ENCODE measurements at places on chromosomes 12 and 14.

- DNase-seq = no peak
Observed at GRCh38 chr14:28999656-29000055, 233.1 kb downstream of the FOXG1 start.

GRCh38 chr14:35989736-35990135 is 163.6 kb downstream of the BRMS1L start:
- DNase-seq = no peak

GRCh38 chr14:65428691-65429090 is 16.2 kb downstream of the FUT8 start:
- DNase-seq = no peak

GRCh38 chr12:84911271-84912197 is 1.1 kb downstream of the SLC6A15 start:
- no peak for DNase-seq

DNA sequence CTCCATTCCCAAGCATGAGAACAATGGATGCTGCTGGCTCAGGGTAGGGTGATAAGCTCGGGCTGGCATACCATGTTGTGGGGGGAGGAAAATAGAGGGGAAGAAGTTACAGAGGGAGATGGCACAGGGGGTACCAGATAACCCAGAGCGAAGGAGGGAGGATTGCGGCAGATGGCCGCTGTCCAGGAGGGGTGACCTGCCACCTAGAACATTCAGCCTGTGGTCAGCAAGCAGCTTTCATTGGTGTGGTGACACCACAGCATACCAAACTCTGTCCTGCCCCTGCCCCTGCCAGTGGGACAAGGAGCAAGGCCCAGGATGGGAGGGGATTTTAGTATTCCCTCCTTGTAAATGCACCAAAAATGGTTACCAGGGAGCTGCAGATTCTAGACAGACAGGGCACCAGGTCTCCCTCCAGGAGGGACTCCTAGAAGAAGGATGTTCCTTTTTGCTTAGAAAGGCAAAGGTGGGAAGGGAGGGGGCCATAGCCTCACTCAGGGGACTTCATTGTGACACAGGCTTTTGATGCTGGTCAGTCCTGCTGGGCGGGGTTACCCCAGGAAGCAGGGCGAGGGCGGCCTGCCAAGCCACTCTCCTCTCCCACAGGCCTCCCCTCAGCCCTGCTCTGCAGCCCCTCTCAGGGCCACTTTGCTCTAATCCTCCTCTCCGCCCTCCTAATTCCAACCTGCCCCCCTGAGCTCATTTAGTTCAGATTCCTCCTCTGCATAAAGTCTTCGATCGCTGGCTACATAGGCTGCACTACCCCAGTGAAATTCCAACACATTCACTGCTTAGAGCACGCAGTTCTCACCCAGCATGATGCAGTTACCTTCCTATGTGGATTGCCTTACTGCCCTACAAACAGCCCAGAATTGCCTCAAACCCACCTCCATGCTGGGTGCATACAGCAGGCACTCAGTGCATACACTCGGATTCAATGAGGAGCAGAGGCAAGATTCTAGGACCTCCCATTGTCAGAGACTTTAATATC is 36.0 kb upstream of the PLEKHG6 start:
- DNase-seq = no peak

DNA sequence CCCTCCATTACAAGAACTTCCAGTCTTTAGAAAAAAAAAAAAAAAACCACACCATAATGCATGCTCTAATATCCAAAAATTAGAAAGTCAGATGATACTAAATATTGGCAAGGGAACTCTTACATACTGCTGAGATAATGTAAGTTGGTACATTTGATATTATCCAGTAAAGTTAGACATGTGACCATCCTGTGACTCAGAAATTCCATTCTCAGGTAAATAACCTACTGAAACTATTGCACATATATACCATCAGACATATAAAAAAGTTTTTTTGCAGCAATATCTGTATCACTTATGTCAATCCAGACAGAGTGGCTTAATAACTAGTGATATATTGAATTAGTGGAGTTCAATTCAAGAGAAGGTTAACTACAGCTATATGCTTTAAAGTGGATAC is 63.5 kb downstream of the KITLG start:
- no peak for DNase-seq

DNA sequence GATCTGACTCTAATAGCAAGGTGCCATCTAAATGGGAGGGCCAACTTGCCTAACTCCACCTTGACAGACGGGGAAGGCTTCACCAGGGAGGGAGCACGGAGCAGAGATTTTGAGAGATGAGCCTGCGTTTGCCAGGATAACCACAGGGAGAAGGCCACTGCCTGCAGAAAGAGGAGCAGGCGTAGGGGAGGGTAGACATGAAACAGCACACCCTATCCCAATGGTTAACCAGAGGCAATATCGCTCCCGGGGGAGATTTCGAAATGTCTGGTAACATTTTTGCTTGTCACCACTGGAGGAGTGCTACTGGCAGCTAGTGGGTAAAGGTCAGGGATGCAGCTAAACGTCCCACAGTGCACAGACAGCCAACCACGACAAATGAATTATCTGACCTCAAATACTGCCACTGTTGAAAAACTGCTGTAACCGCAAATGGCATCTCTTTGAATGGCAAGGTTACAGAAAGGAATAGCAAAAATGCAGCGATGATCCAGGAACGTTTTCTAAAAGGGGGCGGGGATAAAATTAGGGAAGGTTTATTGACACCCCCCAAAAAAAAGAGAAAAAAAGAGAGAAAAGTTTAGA is 126.0 kb upstream of the ATF7IP start:
- DNase-seq = no peak

- DNase-seq = no peak
Observed at GRCh38 chr12:16789204-16789790, 183.3 kb upstream of the LMO3 start.

GRCh38 chr14:81363746-81364378 is 36.3 kb downstream of the STON2 start:
- DNase-seq = no peak

DNA sequence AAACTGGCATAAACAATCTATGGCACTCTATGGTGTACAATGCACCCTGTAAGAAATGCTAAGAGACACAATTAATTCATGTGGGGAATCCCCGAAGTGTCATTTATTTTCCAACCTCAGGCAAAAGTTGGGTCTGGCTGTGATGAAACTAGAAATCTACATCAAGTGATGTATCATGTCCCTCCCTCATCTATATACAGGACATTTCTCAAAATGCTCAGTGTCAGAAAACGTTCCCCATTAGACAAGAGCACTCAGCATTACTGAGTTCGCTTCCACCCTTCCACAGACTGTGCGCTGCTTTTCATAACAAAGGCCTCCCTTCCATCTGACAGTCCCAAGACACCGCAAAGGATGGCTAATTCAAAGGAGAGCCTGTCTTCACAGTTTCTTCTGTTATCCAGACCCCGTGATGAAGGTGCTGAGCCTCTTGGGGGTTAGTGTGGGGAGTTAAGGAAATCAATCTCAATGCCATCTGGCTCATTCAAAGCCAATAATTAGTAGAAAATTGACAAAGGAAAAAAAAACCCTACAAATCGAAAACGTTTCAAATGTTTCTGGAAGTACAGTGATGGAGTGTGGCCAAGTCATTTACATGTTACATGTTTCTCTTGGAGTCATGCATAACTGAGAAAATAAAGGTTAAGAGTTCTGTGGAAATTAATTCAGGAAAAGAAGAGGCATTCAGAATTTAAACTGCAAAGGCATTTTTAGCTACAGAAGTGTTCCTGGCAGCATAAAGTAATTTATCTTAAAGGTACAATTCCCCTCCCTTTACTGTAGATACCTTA is 7.5 kb downstream of the CCDC88C start:
- DNase-seq = no peak

- DNase-seq = no peak
Observed at GRCh38 chr12:2356601-2357125, 303.9 kb downstream of the CACNA1C start.

- no peak for DNase-seq
Observed at GRCh38 chr12:110534811-110535210, 32.7 kb downstream of the RAD9B start.

DNA sequence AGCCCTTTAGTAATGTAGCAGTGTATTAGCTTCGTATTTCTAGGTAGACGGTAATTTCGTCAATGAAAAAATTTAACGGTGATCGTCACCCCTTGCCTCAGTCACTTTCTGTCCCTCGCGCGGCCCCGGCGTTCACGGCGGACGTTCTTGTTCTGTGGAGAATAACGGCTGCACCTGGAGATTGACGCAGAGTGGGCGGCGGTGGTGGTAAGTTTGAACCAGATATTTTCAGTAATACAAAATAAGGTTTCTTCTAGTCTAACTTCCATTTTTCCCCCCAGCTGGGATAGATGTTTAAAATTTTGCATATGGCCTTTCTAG is 341 bp downstream of the ZNF10 start:
- DNase-seq = no peak

- DNase-seq = no peak
Observed at GRCh38 chr14:38705220-38705619, 397.8 kb downstream of the SEC23A start.

DNA sequence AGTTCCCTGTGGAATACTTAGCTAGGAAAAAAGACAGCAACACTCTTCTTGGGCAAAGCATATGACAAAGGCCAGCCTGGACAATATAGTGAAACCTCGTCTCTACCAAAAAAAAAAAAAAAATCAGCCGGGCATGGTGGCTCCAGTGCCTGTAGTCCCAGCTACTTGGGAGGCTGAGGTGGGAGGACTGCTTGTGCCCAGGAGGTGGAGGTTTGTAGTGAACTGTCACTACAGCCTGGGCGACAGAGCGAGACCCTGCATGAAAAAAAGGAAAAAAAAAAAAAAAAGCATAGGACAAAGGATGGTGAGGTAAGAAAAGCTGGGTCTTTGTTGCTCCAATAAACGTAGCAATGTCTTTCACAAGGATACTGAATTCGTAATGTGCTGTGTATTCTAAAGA is 1.1 kb downstream of the TXNDC16 start:
- DNase-seq = no peak

GRCh38 chr14:91860238-91860637 is 7.1 kb downstream of the TC2N start:
- no peak for DNase-seq

DNA sequence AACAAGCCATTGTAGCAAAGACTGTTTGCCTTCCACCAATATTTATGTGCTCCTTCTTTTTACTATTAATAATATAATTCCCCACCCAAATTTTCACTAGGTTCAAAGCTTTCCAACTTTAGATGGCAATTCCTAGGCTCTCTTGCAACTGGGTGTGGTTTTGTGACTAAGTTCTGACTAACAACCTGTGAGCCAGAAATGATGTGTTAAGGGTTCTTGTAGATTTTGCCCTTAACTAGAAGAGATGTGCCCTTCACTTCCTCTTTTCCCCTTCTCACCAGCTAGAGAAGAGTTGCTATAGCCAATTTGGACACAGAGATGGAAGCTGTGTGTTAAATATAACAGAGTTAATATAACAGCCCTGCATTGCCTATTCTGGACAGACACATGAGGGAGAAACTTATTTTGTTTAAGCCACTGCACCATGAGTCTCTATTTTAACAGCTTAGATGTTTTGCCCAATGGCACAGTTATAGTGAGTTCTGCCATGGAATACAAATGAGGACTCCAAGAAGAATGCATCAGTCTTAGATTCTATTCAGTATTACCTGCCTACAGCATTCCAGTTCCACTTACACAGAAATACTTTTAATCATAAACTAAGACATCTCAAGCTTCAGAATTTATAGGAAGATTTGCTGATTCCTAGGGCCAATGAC is 216.2 kb downstream of the DUSP6 start:
- DNase-seq = peak; percentile 81

DNA sequence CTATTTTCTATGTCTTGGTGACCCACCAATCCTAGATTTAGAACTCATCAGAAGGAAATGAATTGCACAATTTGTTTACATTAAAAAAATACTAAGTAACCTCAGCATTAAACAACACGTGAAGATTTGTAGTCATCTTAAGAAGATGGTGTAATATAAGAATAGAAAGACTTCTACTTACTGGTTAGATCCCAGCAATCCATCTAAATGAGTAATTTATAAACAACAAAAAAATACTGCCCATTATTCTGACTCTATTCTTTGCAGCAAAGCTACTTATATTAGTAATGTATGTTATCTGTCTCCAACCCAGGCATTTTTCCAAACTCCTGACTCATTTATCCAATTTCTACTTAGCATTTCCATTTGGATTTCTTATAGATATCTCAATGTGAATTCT is 67.8 kb downstream of the CD163L1 start:
- no peak for DNase-seq

DNA sequence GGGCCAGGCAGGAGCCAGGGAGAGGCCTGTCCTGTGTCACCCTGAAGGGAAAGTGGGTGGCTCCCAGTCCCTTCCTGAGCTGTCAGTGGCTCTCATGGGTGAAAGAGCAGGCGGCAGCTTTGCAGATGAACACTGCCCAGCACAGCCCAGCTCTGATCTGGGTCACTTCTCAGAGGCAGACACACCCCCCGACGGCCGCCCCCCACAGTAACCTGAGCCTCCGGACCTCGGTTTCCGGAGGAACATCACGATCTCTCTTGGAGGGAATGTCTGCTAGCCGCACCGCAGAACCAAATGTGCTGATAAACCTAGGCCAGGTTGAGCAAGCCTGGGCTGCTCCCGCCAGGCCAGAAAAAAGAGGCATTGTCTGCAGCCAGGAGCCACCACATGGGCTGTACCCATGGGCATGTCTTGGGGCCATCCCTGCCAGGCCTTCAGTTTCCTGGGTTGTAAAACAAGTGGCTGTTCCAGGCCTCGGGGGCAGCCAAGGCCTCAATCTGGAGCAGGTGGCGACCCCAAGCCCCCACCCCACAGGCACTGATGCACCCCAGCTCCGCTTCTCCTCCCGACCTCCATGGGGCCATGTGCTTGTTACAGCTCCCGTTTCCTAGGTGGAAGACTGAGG is 57.6 kb downstream of the NCOR2 start:
- DNase-seq = no peak

DNA sequence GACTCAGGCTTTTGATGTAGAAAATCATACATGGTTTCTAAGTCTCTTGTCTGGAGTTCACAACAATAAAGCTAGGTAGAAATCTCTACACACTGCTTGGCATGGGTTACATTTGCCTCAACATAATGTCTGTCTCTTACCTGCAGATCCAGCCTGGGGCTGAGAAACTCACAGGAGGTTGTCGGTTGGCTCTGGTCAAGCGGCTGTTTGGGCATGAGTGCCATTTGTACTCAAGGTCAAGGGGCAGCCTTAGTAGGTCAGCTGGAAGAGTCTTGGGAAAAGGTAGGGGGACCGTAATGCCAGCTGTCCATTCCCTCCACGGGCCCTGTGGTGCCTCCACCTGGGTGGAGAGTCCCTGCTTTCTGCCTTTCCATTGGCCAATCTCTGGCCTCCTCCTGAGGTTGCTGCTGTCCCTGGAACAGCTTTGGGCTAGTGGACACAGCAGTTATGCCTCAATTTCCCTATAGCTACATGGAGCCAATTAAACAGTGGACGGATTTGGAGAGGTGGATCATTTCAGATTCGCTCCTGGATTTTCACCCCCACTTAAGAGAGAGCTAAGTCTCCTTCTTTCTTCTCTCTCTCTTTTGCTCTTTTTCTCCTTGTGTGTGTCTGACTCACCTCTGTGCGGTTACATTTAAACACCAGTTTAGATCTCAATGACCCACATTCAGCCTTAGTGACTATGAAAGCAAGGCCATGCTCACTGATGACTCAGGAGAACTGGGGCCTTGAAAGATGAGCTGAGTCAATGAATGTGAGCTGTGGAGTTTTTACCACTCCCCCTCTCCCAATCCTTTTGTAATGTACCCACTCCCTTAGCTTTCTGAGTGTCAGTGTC is 132.8 kb upstream of the HIF1A start:
- DNase-seq = peak; percentile 85
